ENCODE measurements at places on chromosomes 2 and 18.

GRCh38 chr2:151336863-151337371 lies 20.5 kb upstream of the TNFAIP6 start:
- no peak for DNase-seq

GRCh38 chr2:62197011-62197924 lies 1.4 kb downstream of the B3GNT2 start:
- DNase-seq = no peak

DNA sequence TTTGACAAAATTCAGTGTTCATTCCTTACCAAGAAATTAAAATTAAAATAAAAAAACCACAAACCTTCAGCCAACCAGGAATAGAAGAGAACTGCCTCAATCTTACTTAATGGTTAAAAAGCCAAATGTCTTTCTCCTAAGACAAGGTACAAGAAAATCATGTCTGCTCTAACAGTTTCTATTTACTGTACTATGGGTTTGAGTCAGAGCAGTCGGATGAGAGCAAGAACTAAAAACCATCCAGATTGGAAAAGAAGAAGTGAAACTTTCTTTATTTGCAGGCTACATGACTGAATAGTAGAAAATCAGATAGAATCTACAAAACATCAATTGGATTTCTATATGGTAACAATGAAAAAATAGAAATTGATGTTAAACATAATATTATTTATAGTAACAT lies 555.5 kb upstream of the TNP1 start:
- DNase-seq = no peak

- DNase-seq = no peak
These were observed 18.4 kb upstream of the CTAGE1 start for GRCh38 chr18:22436136-22436535.

- DNase-seq = no peak
These were observed 47.8 kb downstream of the STK25 start for GRCh38 chr2:241460631-241461030.

- no peak for DNase-seq
These were observed 34.2 kb upstream of the EN1 start for GRCh38 chr2:118881490-118882129.

Measured in ovary (tissue), 10 donors.